ENCODE measurements at places on chromosomes 1 and 21. TPM values are rescaled to one million over a fixed set of nuclear protein-coding genes. Genes with fewer than 3 reads are reported as not detected.

SPRR4 gene
- total RNA-seq: not detected

CLEC20A gene
- not detected for total RNA-seq

RFX5 gene
- total RNA-seq: 29.2 TPM

ANKRD35 gene
- 4.3 TPM for total RNA-seq

LAD1 gene
- total RNA-seq: 0.51 TPM

SPRR2F gene
- not detected for total RNA-seq

OR6K3 gene
- total RNA-seq: not detected

SPATA46 gene
- total RNA-seq: not detected

SERTAD4 gene
- 3.9 TPM for total RNA-seq

RIMS3 gene
- 1.2 TPM for total RNA-seq

CAMTA1 gene
- total RNA-seq: 51.8 TPM

FCRL6 gene
- not detected for total RNA-seq

THBS3 gene
- total RNA-seq: 17.9 TPM

RAB25 gene
- not detected for total RNA-seq

MOB3C gene
- 44.6 TPM for total RNA-seq

INSRR gene
- total RNA-seq: 0.10 TPM

BEND5 gene
- 1.5 TPM for total RNA-seq
